ENCODE measurements at places on chromosomes 6 and 20. TPM values are rescaled to one million over a fixed set of nuclear protein-coding genes. Genes with fewer than 3 reads are reported as not detected.
A peak's percentile ranks its signal among the peaks of the same experiment; 100 is the strongest.

DNA sequence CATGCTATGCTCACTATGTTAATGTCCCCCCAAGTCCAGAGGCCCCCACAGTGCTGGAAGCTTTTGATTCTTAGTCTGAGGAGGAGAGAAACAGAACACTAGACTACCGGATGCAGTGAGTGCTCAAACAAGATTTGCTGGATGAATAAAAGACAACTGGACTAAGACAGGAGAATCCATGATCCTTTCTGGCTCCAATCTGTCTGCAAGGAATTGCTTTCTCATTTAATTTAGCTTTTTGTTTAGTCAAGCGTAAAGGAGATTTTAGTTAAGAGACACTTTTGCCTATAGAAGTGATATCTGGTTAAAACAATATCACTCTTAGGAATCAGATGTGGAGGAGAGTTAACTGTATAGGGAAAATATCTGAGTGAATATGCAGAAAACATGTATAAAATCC is 13.5 kb downstream of the LYRM4 start:
- DNase-seq: no peak

DNA sequence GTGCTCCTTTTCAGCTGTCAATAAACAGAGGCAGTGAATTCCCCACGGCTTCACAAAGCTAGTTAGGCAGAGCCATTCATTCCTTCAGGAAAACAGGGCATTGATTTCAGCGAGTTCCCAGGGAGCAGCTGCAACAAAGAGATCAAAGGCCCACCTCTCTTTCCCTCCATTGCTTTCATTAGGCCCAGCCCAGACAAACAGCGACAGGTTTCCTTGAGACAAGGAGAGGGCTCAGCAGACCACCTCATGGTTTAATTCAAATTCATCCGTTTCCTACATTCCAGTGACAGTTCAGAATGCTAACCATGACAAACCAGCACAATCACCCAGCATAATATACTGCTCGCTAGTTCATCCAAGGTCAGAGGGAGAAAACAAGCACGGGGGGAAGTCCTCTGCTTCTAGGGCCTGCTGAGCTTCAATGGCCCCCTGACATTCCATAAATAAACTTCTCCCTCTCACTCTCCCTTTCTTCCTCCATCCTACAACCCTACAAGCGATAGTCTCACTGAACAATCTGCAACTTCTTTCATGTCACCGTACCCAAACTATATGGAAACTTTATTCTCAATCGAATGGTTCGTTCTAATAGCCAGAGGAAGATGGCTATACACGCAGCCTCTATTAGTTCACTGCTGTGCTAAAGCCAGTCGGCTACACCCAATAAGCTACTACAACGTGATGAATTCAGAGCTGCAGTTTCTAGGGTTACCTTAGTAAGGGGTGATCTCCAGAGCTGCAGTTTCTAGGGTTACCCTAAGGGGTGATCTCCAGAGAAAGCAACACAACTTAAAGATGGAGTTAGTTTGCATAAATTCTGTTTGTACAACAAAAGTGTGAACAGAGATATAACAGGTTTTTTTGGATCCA is 34.7 kb downstream of the PLAGL1 start:
- DNase-seq: no peak

- DNase-seq: no peak
These were observed 587.8 kb upstream of the JAG1 start for GRCh38 chr20:11261533-11262000.

GRCh38 chr20:51985013-51985415 is 182.7 kb upstream of the SALL4 start:
- DNase-seq: peak; percentile 70

GRCh38 chr6:138582573-138582972 is 83.3 kb upstream of the NHSL1 start:
- DNase-seq: no peak

- DNase-seq: no peak
These were observed 85.7 kb downstream of the GJA1 start for GRCh38 chr6:121521164-121521555.

The TRIM10 gene
- not detected for polyA plus RNA-seq

GRCh38 chr6:116836606-116837342 is 7.9 kb upstream of the GPRC6A start:
- no peak for DNase-seq

- no peak for DNase-seq
These were observed 517.0 kb downstream of the BTBD3 start for GRCh38 chr20:12434672-12435071.

- no peak for DNase-seq
These were observed 124.4 kb upstream of the RALGAPA2 start for GRCh38 chr20:20836836-20837235.

The DEF6 gene
- 17.4 TPM for polyA plus RNA-seq

GRCh38 chr6:36678488-36679042 is at the start of gene CDKN1A:
CDKN1A (plus strand) TSS chr6:36678714; CDS start chr6:36684102, 5,388 bp downstream.
- DNase-seq: no peak

GRCh38 chr20:57977141-57977540 is 251.3 kb downstream of the ANKRD60 start:
- DNase-seq: no peak

- DNase-seq: no peak
These were observed 39.2 kb upstream of the RALY start for GRCh38 chr20:33954504-33954903.

GRCh38 chr20:10404023-10404628 is 29.9 kb downstream of the MKKS start:
- no peak for DNase-seq

The SUMO4 gene
- 0.09 TPM for polyA plus RNA-seq

- DNase-seq: no peak
These were observed 51.1 kb downstream of the FAM83B start for GRCh38 chr6:54897462-54898189.

DNA sequence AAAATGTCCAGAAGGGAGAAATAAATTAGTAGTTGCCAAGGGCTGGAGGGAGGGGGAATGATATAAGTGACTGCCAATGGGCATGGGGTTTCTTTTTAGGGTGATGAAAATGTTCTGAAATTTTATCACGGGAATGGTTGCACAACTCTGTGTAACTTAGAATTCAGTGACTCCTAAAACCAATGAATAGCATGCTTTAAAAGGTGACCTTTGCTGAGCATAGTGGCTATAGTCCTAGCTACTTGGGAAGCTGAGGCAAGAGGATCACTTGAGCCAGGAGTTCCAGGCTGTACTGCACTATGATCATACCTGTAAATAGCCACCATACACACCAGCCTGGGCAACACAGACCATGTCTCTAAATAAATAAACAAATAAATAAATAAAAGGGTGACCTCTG is 109.0 kb downstream of the ATG5 start:
- no peak for DNase-seq

The LY6G5C gene
- 0.95 TPM for polyA plus RNA-seq

The RAD21L1 gene
- not detected for polyA plus RNA-seq

GRCh38 chr6:26454631-26455030 is 3.1 kb upstream of the BTN2A1 start:
- DNase-seq: no peak

The ARMH2 gene
- polyA plus RNA-seq: not detected

GRCh38 chr6:36272234-36272633 is 2.4 kb downstream of the PNPLA1 start:
- no peak for DNase-seq

DNA sequence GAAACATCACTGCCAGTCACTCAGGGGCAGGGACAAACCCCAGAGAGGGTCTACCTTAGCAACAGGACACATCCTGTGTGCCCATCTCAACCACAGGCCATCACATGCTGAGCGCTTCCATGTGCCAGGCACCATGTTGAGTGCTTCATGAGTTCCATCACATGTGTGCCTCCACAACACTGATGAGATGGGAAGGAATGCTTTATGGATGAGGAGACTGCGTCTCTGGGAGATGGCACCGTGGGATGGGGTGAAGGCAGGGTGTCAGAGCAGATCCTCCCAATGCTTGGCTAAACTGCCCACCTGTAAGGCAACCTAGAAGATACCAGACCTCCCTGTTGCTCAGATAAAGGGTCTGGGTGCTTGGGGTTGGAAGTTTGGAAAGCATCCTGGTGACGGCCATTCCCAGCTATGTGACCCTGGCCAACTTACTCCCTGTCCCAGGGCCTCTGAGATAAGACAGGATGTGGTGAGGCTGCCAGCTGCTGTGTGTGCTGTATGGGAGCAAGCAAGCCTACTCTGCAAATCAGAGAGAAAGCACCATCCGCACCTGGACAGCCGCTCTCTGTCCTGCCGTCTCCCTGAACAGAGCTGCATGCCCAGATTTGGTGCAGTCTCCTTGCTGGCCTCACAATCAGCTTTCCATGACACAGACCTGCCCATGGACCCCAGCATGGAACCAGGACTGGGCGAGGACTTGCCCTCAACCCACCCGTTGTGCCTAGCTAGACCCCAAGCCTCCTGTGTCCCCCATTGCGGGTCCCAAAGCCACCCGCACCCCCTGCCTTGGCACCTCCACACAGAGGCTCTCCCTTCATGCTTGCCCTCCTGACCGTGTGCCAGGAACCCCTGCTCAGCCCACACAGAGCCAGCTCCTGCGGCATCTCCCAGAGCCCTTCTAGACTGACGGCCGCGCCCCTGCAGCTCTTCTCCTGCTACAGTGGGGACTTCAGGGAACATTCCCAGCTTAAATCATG is 143.7 kb downstream of the SYNDIG1 start:
- DNase-seq: no peak

The CST7 gene
- polyA plus RNA-seq: not detected

The CNBD2 gene
- polyA plus RNA-seq: 3.0 TPM

DNA sequence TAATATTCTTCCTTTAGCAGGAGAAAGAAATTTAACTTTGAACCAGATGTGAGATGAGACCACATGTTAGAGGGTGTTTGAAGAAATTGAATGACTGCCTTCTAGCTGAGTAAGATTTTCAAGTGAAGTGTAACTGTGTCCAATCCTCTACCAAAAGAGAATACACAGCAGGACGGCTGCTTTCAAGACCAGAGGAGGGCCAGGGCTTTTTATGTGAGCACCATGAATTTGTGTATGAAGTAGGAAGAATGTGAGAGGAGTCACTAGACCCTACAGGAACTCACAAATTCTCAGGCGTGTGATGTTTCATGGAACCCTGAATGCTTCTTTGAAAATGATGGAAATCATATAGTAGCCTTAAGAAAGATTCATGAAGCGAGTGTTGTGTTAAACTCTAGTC is 56.8 kb upstream of the SPACA1 start:
- DNase-seq: no peak

DNA sequence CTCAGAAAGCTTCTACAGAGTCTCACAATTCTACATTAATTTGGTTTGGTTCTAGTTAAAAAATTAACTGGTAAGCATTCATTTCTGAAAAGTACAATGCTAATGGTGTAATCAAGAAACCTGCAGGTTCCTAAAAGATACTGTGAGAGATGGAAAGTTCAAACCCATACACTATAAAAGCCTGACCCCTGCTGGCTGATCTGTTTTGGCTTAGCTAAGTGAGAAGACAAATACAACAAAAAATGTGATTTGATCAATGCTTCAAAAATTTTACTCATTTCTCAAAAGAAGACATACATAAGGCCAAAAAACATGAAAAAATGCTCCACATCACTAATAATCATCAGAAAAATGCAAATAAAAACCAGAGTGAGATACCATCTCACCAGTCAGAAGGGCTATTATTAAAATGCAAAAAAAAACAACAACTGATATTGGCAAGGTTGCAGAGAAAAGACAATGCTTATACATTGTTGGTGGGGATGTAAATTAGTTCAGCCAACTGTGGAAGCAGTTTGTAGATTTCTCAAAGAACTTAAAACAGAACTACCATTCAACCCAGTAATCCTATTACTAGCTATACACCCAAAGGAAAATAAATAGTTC is 102.8 kb downstream of the MOXD1 start:
- no peak for DNase-seq

GRCh38 chr6:109977791-109978173 is 329 bp upstream of the GPR6 start:
- no peak for DNase-seq

DNA sequence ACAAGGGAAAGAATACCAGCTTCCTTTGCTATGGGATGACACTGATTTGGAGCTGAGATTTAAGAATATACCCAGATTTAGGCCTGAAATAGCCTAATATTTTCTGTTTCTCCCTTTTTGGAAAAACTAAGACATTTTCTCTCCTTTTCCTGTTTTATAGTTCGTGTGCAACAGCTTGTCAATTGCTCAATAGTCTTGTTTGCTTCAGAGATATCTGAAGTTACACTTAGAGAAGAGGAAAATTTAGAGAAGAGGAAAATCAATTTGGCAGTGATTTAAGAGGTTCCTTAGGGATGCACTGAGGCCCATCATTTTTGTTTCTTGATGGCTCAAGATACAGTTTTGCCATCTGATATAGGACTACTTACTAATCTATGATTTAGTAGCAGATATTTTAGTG is 398.6 kb downstream of the RFPL4B start:
- no peak for DNase-seq

The SLC22A7 gene
- not detected for polyA plus RNA-seq

DNA sequence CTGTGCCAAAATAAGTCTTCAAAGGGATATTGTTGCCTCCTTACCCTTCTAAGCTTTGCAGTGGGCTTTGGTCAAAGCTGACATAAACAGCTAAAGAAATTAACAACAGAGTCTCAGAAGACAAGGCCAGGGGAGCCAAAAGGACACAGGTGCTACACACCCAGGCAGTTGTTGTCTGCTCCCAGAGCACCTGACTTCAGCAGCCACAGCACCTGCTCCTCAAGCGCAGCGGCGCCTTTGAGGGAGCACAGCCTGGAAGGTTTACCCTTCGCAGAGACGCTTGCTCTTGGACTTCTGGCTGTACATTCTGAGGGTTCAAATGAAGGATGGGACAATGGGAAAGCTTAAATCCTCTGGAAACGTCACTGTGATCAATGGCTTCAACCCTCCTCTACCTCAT is 16.6 kb downstream of the B4GALT5 start:
- no peak for DNase-seq

The ANKRD66 gene
- polyA plus RNA-seq: not detected

The CRISP2 gene
- polyA plus RNA-seq: not detected

DNA sequence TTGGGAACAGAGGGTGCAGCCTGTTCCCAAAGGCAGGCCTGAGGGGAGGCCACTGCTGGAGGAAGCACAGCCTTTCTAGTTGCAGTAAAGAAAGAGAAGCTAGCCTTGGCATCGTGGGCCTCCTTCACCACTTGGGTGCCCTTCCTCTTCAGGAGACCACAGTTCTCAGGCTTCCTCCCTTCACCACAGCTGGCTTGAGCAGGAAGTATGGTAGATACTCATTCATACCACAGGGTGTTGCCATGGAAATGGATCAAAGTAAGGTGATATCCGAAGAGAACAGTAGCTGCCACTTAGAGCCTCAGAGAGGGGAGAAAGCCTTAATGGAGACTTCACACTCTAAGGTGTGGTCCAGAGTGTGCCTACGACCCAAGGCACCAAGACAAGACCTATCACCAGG is 120.4 kb upstream of the RIPOR2 start:
- no peak for DNase-seq

DNA sequence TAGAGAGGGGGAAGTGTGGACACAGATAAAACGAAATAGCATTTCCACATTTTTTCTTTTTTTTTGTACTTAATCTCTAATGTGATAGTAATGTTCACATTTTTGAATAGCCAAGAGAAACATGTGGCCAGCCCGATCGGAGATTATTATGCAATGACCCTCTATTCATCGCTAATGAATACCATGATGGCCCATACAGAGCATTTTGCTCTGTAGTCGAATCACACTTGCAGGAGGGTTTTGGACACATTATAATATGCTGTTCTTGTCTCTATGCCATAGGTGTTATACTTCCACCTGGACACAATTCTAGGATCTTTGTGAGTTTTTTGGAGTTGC is 60.1 kb downstream of the MTHFD1L start:
- no peak for DNase-seq
